Activated CD8-positive, alpha-beta memory T cell treated with anti-CD3 and anti-CD28 coated beads for 4 hours (primary cell): ENCODE measurements at places on chromosomes 4 and X.

DNA sequence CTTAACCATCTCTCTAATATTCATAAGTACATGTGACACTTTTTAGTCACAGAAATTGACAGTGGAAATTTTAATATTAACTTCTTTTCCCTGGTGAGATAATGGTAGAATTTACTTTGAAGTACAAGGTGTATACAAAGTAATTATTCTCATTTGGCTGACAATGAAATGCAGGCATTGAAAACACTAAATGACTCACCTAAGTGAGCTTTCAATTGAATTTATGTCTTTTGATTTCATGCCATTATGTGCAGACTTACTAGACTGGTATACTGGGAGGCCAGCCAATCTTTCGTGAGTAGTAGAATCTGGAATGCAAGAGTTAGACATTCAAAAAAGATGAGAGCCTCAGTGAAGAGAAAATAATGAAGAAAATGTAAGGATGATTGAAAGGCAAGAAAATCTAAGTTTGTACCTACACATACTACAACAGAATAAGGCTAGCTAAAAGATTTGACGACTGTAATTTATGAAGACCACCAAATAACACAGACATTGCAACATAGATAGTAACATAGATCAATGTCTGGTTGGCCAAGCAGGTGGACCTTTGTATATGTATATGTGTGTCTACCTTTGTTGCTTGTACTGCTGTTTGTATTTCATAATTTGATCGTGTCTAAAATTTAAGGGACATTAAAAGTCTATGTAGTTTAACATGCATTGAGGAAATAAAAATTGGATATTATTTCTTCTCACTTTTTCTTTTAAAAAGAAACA is 459.7 kb downstream of the IL15 start:
- DNase-seq: no peak

DNA sequence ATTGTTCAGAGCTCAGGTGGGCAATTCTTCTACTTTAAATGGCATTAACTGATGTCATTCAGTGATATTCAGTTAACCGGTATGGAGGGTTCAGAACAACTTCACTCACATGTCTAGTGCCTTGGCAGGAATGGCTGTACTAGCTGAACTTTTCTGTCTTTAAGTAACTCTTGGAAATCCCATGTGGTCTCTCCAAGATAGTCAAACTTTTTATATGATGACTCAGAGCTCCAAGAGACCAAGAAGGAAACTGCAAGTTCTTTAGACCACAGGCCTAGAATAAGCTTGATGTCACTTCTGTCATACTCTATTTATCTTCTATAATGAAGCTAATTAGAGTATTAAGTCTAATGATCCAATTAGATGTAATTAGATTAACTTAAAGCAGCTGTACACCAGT is 24.9 kb downstream of the LHFPL1 start:
- DNase-seq: no peak

DNA sequence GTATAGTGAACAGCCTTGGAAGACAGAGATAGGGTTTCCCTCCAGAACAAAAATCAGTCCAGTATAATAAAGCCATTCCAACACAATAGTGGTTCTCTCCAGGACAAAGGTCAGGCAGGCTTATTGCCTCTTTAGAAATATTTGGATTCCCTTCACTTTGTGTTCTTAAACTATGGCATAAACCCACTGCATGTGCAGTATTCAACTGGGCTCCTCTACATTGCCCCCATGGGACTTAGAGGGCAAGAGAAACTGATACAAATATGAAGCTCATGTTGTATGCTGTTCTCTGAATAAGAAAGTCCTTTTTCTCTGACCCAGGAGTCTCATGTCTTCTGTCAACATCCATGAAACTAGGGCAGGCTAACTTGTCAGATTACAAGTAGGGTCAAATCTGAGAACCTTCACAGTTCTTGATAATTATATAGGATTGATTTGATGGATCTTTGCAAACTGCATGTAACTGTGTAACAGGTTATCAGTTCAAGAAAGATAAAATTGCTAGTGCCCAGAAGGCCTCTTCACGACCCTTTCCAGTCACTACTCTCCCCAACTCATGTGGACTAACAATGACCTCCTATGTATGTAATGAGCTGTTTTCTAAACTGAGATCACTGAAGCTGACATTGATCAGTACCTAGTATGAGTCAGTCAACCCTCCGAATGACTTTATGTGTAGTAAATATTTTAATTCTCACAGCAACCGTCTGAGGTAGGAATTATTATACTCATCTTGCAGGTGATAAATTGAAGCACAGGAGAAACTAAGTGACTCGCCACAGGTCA is 31.9 kb upstream of the FAM9C start:
- DNase-seq: no peak

DNA sequence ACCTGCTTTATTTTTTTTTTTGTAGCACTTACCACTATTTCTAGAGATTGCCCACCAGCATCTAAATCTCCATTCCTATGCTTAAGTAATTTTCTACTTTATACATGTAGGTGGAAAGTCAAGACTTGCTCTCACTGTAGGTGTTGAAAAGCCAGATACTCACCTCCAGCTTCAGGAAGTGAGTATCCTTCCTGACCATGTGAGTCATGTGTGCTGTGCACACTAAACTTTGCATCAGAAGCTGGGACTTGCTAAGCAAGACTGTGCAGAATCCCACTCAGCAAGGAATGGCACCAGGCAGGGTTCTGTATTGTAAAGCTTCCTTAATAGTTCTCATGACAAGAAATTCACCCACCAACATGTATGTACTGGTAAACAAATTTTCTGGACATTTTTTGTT is 151.8 kb downstream of the POU4F2 start:
- no peak for DNase-seq

DNA sequence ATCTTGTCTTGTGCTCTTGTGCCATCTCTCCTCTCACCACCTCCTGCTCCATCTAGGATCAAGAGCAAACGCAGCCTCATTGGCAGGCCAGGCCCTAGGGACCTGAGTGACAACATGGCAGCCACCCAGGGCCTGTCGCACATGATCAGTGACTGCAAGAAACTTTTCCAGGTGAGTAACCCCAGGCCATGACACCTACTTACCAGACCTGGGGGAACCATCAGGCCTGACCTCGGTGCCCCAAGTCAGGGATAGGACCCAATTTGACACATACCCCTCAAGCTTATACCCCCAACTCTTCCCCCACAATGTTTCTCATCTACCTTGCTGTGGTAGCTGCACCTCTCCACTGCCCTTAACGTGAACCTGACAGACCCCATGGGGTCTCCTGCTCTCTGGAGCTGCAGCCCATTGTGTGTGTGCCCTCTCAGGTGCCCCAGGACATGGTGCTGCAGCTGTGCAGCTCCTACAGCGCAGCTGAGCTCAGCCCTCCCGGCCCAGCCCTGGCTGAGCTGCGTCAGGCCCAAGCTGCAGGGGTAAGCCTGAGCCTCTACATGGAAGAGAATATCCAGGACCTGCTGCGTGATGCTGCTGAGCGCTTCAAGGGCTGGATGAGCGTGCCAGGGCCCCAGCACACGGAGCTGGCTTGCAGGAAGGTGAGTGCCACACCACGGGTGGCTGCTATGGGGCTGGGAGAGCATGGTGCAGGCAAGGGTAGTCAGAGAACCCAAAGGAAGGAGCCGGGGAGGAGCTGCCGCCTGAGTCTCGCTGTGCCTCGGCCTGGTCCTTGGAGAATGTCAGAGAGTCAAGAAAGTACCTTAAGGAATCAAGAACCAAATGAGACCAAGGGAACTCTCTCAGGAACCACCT is 74.8 kb downstream of the STARD8 start:
- DNase-seq: no peak

DNA sequence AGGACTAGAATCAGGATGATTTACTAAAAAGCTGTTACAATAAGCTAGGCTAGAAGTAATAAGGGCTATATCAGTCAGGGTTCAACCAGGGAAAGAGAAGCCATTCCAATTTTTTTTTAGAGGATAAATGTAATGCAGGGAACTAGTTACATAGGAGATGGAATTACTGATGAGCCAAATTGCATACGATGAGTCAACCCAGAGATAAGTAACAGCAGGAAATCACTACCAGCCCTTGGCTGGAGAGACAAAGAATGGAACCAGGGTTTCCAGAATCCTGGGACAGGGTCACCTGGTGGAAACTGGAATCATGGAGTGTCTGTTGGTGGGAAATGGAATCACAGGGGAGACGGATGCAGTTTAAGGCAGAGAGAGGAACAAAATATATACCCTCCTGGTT is 13.1 kb upstream of the MAGEA4 start:
- no peak for DNase-seq

- DNase-seq: no peak
Measured at GRCh38 chrX:16839852-16840460, 30.2 kb downstream of the RBBP7 start.

DNA sequence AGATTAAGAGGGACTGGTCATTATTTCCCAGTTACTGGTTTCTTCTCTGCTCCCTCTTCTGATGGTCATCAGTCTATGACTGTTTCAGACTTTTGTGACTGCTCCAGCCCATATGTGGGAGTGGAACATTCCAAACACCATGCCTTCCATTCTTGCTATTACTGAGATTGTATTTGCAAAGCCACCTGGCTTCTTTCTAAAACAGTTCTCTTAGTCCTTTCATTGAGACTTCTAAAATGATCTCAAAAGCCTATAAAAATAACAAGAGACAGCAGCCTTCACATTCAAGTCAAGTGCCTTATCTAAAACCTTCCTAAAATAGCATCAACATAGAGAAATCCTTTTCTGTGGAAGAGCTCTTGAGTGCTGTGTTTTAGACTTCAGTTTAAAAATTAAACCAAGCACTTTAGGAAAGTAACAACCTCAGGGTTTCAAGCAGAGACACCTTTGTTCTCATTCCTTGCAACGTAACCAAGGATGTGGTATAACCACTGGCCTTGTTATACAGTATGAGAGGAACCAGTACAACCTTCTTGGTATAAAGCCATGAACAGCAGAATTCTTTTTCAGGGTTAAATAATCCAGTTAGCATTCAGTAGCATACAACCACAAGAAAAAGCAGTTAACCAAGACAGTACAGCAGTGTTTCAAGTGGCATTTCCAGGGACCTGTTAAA is 97.1 kb downstream of the NFKB1 start:
- DNase-seq: no peak

DNA sequence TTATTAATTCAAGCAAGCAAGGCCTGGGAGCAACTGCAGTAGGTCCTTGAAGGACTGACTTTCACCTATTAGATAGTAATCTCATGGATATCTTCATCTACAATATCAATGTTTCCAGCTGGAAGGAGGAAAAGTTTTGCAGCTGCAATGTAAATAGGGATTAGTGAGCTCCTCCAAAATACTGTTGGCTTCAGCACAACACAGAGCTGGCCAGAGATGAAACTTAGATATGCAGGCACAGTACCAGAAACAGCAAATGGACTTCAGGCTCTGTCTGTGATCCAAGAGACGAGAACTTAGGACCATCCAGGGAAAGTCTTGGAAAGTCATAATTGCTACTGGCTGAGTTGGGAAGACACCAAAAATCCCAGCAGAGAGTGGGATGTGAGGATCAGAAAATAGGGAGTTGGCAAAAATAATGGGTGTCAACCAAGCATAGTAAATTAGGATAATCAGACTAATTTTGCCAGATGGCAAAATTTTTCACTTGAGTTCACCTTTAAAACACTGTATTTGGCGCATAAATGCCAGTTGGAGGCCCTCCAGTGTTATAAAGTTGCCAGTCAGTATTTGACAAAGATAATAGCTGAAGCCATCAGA is 57.5 kb downstream of the PARM1 start:
- no peak for DNase-seq

GRCh38 chrX:4881277-4881676 is 1167.8 kb upstream of the PRKX start:
- DNase-seq: no peak

DNA sequence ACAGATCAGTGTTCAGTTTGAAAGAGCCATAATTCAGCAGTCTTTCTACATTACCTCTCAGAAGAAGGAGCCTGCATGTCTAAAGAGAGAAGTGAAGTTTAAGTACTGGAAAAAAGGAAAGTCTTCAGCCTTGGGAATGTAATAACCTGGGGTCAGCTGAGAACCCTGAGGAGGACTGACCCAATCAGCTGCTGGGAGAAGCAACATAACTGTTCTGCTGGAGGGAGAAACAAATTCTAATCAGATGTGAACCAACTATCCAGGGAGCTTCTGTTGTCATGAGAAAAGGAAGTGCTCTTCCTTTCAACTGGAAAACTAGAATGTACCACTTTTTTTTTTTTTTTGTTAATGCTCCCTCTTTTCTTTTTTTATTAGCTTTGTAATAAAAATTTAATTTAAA is 64.5 kb upstream of the PDE5A start:
- no peak for DNase-seq

DNA sequence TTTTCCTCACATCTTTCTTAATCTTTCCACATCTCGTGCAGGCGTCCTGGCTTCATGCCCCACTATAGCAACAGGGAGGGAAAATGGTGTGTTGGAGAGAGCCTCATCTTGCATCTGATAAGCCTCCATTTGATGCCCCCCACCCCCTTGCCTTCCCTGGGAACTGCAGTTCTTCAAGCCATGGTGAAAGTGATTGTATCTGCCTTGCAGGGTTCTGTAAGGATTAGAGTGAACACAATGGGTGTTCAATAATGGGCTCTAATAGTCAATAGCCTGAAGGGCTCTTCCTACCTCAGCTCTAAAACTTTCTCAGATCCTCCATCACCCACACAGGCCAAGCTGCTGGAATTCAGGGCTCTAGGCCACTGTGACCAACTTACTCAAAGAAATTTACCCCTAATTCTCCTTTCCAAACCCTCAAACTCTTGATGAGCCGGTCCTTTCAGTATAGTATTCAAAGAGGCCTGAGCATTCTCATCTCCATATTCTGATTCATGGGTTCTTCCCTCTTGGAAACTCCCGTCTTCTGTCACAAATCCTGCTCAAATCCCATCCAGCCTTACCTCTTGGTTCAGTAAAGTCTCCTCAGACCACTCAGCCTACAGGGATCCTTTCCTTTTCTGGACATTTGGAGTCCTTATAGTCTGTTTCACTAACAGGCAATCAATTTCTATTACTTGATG is 128.3 kb upstream of the TRIM2 start:
- no peak for DNase-seq

DNA sequence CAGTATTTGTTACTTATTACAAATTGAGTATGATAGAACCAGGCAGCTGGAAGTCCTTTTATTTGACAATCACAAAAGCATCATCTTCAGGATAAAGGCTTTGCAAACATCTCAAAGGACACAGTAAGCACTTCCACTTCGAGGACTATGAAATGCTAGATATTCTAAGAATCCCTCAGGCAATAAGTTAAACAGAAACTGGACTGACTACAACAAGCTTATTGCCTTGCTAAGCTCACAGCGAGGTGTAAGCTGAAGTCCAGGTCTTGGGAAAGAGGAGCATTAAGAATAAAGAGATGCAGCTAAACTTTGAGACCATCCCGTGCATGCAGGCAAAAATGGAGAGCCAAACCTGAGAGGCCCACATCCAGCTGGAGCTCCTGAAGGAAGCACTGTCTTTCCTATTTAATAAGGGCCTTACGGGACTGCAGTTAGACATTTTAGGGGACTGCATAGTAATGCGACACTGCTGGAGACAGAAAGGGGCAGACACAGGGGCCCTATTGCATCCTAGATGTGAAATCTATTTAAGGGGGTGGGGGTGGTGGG is 38.7 kb downstream of the DCHS2 start:
- no peak for DNase-seq

DNA sequence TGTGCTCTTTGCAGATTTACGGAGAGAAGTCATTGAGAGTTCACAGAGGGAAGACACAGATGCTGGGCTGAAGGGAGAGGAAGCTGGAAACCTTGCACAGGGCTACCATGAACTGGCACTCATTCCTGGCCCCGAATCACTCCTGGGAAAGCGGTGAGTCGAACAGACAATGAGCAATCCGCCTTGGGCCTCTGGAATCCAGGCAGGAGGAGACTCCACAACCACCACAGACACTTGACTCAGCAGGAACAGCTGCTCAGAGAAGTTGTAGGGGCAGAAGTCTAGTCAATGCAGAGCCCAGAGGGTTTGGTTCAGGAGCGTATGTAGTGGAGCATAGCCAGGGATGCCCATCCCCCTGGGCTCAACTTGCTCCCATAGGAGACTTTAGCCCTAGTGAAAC is 62.8 kb upstream of the GRIA3 start:
- DNase-seq: no peak
